ENCODE measurements at places on chromosomes 5 and 9. TPM values are rescaled to one million over a fixed set of nuclear protein-coding genes. Genes with fewer than 3 reads are reported as not detected.

Gene PCDHA9
- 0.06 TPM for total RNA-seq

Gene FGFR4
- total RNA-seq: 6.2 TPM

Gene DRD1
- not detected for total RNA-seq

Gene AJM1
- total RNA-seq: 1.6 TPM

Data from glomerular endothelial cell (primary cell).